ENCODE measurements at places on chromosomes 6 and 20.

GRCh38 chr20:22940350-22940749, 94.8 kb upstream of the SSTR4 start:
- no peak for DNase-seq

GRCh38 chr20:60750909-60751308, 501.2 kb upstream of the CDH4 start:
- DNase-seq: no peak

GRCh38 chr6:137957471-137957870, 90.4 kb downstream of the TNFAIP3 start:
- no peak for DNase-seq

DNA sequence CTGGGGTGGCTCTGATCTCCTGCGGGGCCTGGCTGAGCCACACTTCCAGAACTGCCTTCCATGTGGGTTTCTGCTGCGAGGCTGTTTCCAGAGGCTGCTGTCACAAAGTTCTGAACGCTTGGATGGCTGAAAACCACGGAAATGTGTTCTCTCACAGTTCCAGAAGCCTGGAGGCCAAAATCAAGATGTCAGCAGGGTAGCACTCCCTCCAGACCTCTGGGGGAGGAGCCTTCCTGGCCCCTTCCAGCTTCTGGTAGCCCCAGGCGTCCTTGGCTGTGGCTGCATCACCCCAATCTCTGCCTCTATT, 23.7 kb upstream of the BMP7 start:
- no peak for DNase-seq

- DNase-seq: no peak
These were observed 30.4 kb downstream of the PTPRA start for GRCh38 chr20:2903686-2904085.

DNA sequence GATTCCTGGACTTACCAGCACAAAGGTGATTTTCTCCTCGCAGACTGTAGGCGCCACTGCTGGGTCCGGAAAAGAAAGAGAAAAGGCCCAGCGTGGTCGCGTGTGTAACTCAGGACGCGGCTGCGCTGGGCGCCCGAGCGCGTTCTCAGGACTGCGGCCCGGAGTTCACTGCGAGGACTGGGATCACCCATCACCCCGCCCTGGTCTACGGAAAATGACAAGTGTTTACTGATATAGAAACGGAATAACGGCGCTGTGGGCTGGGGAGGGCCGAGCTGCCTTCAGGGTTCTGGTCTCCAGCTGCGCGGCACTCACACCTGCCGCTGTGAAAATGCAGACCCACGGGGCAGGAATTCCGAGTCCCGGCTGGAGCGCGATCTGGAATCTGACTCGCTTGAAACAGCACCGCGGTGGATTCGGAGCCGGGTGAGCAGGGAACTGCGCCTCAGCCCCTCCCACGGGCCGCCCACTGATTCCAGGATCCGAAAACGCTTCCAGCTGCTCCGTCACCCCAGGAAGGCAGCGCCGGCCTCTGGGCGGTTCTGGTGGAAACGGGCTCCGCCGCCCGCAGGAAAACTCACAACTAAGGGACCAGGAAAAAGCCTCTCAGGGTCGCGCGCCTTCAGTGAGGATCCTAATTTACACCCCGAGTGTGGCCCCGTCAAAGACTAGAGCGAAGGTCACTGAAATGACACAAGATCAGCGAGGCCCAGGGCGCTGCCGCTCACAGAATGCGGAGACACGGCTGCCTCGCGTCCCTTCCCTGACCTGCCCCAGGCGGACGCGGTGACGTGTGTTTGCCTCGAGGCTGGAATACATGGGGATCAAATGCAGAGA, 34.5 kb downstream of the HLA-A start:
- no peak for DNase-seq

- DNase-seq: no peak
These were observed 672 bp downstream of the SIRPA start for GRCh38 chr20:1895674-1896483.

- no peak for DNase-seq
These were observed 3.7 kb upstream of the CCDC167 start for GRCh38 chr6:37503309-37503965.

- DNase-seq: no peak
These were observed 65.8 kb downstream of the PHACTR2 start for GRCh38 chr6:143743301-143744166.

DNA sequence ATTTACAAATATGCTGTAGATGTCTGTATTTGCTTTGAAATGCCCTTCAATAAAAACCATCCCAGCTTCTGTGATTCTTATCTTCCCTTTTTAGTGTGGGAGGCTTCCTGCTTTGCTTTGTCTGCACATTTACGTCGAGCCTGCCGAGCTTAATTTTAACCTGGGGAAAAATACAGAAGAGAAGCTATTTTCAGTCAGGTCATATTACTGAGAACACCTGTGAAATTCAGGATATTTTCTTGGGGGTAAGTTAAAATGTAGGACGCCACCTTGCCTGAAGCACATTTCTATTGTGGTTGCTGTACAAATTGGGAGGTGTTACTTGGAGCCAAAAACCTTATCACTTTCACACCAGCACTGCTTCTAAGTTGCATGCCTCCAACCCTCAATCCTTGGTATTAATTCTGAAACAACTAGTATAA, 43.6 kb upstream of the FUCA2 start:
- DNase-seq: no peak

GRCh38 chr6:107489636-107490565, at the start of gene SOBP:
TSS of gene SOBP (plus strand) at chr6:107490117. CDS start at chr6:107490617, 500 bp downstream.
- DNase-seq: no peak

DNA sequence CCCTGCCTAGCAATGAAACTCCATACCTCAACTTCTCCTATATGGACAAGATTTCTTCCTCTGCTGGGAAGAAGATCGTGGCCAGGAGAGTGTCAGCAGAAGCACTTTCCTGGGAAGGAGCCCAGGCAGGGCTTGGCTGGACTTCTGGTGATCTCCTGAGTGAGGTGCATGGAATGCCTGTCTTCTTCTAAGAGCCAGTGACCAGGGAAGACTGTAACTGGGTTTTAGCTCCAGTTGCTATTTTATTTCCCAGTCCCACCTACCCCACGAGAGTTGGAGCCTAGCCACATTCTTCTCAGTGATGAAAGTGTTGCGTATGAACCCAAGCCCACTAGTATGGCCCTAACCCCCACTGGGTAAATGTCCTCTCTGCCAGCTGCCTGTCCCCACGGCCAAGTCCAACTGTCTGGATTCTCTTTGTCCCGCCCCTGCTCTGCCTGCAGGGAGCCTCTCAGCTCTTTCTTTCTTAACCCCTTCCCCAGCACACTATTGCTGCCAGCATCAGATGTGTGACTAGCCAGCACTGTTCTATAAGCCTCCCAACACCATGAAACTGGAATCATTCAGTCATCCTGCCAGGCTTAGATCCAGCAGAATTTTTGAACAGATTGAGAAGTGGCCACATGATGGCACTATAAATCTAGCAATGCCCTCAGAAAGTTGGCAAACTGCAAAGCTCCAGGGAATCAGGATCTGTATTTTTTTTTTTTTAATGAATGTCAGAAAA, 69.8 kb upstream of the FAM184A start:
- peak; percentile 67 for DNase-seq

DNA sequence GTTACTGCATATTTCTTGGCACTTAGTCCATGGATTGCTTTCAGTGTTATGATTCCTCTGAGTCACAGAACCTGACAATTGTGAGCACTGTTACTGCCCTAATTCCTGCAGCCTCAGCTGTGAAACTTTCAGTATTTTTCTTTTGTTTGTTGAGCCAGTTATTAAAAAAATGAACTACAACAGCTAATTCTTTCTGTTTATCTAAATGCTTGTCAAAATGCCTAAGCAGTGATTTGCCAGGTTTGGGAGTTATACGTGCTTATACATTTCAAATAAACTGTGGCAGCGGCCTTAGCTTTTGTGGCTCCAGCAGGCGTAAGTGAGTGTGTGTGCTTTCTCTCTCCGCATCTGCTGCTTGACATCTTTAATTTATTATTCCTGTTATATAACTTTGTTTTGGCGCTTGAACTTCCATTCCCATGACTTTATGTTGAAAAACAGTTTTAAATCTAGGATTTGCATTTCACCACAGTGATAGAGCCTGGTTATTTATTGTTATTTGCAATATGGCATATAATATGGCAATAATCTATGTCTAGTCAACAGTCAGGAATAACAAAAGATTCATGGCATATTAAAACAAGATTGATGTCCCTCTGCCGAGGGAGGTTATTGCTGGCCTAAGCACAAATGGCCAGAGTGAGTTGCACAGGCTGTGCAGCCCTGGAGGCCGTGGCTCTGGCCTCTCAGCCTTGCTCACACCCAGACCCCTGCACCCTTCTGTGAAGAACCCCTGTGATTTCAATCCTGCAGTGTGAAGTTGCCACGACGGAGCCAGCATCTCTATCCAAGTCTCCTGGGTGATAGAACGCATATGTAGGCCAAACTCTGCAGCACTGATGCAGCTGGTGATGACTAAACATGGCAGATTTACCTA, 303.4 kb downstream of the THBS2 start:
- DNase-seq: no peak

DNA sequence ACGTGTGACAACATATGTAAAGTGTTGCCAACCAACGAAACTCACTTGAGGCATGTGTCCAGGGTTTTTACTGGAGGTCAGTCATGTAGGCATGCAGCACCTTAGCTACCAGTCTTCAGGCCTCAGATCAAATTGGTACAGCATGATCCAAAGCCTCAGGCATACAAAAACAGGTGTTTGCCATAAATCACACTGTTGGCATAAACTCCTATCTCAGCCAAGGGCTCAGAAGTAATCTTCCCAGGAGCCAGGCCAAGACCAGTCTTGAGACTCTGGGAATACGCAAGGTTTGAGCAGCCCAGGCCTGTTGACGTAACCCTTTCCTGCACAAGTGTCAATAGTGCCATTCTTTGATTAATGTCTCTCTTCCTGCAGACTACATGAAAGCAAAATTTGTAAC, 163.5 kb downstream of the PRL start:
- no peak for DNase-seq

- DNase-seq: no peak
These were observed 2.4 kb downstream of the LRFN2 start for GRCh38 chr6:40584741-40585140.

GRCh38 chr6:228881-229651, 63.2 kb upstream of the DUSP22 start:
- no peak for DNase-seq

- DNase-seq: no peak
These were observed 429.1 kb upstream of the CDH4 start for GRCh38 chr20:60822699-60823607.

DNA sequence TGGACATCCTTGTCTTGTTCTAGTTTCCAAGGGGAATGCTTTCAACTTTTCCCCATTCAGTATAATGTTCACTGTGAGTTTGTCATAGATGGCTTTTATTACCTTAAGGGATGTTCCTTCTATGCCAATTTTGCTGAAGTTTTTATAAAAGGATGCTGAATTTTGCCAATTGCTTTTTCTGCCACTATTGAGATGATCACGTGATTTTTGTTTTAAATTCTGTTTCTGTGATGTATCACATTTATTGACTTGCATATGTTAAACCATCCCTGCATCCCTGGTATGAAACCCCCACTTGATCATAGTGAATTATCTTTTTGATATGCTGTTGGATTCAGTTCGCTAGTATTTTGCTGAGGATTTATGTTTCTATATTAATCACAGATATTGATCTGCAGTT, 130.6 kb upstream of the TAB2 start:
- no peak for DNase-seq

DNA sequence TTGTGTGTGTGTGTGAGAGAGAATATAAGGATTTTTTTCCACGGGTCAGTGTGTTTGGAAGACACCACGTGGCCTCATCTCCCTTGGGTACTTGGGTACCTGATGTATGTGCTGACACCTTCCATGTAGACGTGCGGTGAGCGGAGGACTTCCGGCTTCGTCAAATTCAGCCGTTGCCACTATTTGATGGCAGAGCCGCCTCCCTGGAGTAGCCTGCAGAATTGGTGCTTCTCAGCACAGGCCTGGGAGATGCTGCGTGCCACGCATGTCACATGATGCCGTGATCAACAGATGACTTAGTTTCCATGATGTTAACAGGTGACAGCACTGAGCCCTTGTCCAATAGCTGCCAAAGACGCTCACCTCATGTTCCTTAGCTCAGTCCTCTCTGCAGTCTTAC, 69.4 kb downstream of the CDH4 start:
- no peak for DNase-seq

- DNase-seq: no peak
These were observed 31.9 kb downstream of the STK35 start for GRCh38 chr20:2133318-2134183.

DNA sequence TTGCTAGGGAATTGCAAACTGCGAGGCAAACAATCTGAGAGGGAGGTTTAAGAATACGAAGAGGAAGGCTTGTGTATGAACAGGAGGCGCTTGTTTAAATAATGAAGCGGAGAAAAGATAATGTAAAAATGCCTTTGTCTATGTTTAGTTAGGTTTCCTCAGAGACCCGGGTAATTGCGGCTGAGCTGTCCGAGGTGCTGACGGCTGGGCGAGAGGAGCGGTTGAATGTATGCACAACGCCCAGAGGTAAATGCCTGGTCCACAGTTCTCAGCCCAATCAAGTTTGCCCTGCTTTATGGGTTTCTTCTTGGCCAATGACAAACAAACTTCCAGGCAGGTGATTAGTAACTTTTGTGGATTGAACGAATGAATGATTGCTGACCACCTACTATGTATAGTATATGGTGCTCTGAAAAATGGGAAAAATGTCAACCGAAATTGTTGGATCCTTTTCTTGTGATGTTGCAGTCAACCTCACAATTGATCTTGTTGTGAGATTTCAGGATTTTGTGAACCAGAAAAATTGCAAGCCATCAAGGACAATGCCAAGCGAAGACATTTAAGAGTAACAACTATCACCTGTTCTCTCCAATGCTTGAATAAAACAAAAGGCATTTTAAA, 38.3 kb upstream of the SLC32A1 start:
- DNase-seq: no peak

GRCh38 chr6:46325561-46326530, 155.1 kb upstream of the ENPP5 start:
- DNase-seq: peak; percentile 17

- no peak for DNase-seq
These were observed 208.7 kb upstream of the PREP start for GRCh38 chr6:105611606-105612005.

GRCh38 chr6:81718126-81718525, 34.4 kb downstream of the TENT5A start:
- no peak for DNase-seq

GRCh38 chr20:39954621-39955020, 734.4 kb downstream of the MAFB start:
- DNase-seq: no peak

GRCh38 chr6:88166493-88167351, 575 bp upstream of the CNR1 start:
- DNase-seq: no peak

GRCh38 chr20:54166987-54167662, 6.7 kb downstream of the CYP24A1 start:
- no peak for DNase-seq

GRCh38 chr6:6826095-6826901, 237.8 kb downstream of the LY86 start:
- no peak for DNase-seq

DNA sequence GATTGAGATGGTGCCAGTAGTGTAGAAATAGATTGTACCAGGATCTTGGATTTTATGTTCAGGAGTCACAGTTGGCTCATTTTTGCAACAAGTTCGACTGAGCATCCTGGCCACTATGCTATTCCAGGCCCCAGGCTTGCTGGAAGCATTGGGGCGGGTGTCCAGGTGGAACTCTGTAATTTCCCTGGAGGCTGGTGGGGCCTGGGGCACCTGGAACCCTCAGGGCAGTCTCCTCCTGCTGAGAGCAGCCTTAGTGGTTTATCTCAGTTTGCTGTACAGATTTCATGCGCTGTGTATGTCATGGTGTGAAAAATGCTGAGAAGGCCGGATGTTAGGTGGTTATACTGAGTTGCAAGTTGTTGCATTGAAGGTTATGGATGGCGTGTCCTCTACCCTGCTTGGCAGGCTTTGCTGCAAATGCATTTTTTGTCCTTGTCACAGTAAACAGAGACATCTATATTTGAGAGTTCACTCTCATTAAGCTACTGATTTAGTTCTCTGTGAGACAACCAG, 135.1 kb upstream of the MYLIP start:
- DNase-seq: no peak

Measured in smooth muscle cell of the brain vasculature (primary cell).